ENCODE measurements at places on chromosomes 7 and 10.
A peak's percentile ranks its signal among the peaks of the same experiment; 100 is the strongest.

GRCh38 chr7:455110-455928 is 64.3 kb downstream of the PDGFA start:
- DNase-seq = no peak

DNA sequence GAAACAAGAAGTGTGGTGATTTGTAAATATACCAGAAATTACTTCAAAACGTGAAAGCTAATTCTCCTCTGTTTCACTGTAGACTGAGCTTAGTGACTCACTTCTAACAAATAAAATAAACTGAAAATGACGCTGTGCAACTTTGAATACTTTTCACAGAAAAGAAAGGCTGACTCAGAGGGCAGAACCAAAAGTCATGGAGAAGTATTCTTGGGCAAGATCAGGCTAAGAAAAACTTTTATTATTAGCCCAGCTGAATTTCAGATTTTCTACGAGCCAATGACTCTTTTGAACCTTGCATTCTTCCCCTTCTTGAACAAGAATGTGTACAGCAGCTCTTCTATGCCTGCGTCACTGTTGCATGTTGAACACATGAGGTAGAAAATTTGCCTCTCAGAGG is 527.3 kb upstream of the GHITM start:
- DNase-seq = no peak

- DNase-seq = no peak
Measured at GRCh38 chr10:19865676-19866075, 49.4 kb downstream of the PLXDC2 start.

DNA sequence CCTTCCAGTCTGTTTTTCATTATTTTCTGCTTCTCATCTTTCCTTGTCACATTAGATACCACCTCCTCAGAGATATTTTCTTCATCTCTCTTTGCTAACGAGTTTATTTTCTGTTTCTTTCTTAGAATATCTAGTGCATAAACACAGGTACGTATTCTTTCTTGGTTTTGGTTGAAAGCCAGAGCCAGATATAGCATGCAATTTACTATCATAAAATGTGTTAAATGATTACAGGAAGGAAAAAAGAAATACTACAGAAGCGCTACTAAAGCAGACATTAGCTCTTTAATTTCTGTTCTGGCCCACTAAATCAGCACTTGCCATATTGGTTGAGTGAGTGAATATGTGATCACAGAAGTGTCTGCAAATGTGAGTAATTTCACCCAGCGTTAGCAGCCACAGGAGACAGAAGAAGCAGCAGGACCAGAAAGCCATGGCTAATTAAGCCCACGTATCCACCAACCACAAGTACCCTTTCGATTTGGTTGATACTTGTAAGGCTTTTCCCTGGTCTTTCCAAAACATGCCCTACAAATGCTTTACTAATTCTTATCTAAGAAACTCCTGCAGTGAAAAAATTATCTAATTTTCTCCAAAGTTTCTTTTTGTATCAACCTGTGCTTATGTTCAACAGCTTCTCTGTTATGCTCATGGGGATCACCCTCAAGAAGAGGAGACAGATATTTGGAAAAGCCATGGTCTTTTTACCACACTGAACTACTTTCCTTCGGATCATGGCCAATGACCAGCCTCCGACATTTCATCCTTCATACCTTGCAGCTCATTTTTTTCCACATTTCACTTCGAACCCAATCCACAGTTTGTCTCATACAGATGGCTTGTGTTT is 23.1 kb upstream of the MACC1 start:
- no peak for DNase-seq

GRCh38 chr7:87599336-87599735 is 1.3 kb downstream of the ABCB1 start:
- peak; percentile 38 for DNase-seq

GRCh38 chr10:57952741-57953140 is 315.0 kb downstream of the IPMK start:
- no peak for DNase-seq

DNA sequence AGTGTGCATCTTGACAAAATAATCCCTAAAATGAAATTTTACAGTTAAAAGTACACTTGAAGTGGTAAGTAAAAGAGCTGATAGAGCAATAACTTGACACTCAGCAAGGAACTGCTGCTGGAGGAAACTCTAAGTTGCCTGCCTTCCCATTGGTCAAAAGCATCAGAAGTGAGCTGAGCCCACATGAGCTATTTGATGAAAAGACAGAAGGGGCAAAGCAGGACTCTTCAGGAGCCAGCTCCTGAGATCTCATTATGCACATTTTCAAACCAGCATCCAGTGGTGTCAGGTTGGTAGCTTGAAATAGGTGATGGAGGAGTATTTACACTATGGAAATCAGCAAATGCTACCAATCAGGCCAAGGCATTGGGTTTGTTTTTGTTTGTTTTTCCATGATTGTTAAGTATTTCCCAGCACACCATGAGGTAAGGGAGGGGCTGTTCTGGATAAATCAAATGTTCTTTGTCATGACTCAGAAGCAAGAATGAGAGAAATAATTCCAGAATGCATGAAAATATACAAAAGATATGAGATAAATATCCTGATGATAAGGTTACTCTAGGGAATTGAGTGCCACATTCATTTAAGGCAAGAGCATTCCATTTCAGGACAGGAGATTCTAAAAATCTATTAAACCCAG is 316.6 kb downstream of the SNX13 start:
- no peak for DNase-seq

GRCh38 chr10:129604333-129605032 is 137.4 kb downstream of the MGMT start:
- no peak for DNase-seq

- no peak for DNase-seq
Measured at GRCh38 chr10:86254526-86255174, 111.9 kb downstream of the GRID1 start.

DNA sequence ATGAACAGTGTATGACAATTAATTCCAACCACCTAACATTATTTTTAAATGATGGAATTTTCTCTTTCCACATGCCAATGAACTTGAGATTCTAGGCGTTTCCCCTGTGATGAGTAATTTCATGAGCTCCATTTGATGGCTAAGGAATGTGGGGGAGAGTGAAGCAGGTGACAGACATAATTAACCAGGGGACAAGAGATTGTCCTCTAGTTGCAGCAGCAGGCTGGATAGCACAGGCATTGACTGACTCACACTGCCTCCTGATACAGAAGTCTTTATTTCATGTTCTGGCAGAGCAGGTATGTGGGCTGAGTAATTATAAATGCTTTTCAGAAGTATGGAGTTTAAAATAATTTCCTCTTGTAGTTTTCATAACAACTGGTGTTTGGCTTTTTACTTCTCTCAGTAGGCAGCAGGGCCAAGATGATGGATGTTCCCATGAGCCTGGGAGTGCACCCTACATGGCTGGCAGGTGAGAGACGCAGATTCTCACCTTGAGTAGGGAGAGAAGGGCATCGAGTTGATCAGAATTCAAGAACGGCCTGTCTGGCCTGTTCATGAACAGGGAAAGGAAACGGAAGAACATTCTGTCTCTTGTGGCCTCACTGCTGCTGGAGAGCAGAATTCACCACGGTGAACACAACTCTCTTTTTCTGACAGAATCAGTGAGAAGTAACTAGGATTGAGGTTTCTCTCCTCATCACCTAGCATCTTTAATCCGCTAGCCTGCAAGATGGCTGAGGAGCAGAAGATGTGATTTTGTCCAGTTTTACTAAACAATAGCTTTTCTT is 118.8 kb downstream of the AOAH start:
- no peak for DNase-seq

- no peak for DNase-seq
Measured at GRCh38 chr10:132689721-132690360, 96.1 kb downstream of the NKX6-2 start.

- no peak for DNase-seq
Measured at GRCh38 chr7:29038463-29038862, 80.3 kb upstream of the TRIL start.

DNA sequence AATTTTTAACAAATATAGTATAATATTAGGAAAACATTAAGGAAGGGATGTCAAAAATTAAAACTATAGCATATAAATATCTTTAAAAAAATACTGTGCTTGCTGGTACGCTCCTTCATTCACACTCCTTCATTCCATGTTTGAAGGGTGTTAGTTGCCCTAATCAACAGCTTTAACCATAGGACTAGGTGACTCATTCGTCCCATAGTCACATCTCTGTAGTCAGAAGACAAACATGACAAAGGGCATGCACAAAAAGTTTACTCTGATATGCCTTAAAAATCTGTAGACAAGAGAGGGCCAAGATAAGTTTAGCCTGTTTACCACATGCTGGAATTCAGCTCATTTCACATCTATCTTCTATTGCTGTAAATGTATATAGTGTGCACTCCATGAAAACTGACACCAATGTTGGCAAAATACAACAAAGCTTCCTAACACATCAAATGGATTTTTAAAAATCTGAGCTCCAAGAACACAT is 646 bp downstream of the FAM13C start:
- DNase-seq = no peak

DNA sequence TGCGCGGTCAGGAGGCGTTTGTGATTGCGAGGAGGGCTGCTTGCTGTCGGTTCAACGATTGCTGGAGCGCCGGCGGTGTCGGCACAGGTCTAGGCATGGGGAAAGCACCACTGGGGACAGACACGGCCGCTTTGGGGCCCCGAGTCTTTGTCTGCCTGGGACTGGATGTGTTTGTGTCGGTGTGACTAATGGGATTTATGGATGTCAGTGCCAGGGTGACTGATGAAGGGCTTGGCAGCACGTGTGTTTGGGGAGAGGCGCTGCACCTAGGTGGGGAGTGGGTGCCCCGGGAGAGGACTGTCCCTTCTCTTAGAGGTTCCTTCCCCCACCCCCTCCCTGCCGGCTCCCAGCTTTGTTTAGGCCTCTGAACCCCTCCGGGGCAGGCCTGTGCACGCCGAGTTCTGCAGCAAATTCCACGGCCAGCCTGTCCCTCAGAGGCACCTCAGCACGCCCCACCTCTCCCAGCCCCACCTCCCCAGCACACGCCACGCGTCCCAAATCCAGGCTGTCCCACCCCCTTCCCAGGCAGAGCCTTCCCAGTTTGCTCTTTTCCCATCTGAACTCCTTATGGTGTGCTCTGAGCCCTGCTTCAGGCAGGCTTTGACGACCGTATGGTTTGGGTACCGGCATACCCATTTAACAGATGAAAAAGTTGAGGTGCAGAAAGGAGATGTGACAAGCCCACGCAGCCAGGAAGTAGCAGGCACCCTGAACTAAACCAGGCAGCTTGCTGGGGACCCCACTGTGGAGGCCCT is 6.4 kb upstream of the TNRC18 start:
- no peak for DNase-seq

GRCh38 chr7:80533287-80533686 is 21.4 kb upstream of the GNAT3 start:
- no peak for DNase-seq

- DNase-seq = no peak
Measured at GRCh38 chr10:132220061-132220460, 33.3 kb downstream of the DPYSL4 start.

- no peak for DNase-seq
Measured at GRCh38 chr7:95470452-95470851, 15.3 kb upstream of the ASB4 start.

DNA sequence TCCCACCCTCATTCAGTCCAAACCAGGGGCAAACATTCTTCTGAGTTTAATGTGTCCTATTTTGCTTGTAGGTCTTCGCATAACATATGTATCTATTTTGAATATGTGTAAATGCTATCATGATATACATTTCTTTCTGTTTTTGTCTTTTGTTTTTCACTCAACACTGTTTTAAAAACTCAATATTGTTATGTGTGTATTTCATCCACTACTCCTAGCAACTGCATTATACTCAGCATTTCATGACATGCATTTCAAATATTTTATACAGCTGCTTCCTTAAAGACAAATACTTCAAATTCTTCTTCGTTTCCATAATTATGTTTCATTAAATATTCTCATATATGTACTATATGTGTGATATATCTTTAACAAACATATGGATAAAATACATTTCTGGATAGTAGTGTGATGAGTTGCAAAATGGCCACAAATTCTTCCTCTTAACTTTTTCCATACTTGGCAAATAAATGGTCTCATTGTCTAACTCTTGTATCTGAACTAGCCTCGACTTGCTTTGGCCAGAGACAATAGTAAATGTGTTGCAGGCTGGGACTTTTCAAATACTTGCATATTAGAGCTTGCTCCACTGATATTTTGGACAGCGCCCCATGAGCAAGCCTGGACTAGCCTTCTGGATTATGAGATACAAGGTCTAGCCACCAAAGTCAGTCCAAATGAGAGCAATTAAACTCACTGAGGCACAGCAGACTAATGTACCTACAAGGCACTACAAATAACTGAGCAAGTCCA is 539.7 kb upstream of the KCND2 start:
- no peak for DNase-seq

DNA sequence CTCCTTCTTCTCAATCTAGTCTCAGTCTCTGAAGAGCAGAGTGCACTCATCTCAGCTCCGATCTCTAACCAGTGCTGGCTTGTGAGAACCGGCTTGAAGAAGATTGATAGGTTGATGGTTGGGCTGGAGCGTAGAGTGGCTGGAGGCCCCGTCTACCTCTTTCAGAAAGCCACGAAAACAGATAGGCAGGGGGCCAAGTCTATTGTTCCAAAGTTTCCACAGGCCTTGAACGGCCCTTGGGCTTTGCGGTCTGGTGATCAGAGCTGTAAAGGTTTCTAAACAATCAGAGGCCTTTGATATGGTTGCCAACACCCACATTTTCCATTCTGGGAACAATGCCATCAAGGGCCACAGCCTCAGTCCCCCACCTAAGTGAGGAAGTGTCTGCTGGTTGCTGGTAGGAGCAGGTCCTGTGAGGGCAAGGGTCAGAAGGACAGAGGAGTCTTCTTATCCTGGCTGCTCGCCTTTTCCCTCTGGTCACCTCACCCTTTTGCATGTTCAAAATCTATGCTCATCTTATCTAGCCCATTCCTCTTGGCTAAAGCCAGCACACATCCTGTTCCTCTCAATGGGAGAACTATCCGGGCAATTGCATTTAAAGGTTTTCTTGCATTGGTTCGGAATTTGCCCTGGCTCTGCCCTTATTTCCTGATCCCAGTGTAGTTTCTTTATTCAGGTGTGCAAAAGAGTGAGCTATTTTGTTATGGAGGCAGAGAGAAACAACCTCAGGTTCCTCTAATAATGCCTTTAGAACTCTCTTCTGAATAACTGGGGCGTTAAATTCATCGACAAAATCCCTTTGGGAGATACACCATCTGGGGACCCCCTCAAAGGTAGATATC is 70.3 kb upstream of the KMT2E start:
- DNase-seq = peak; percentile 73

DNA sequence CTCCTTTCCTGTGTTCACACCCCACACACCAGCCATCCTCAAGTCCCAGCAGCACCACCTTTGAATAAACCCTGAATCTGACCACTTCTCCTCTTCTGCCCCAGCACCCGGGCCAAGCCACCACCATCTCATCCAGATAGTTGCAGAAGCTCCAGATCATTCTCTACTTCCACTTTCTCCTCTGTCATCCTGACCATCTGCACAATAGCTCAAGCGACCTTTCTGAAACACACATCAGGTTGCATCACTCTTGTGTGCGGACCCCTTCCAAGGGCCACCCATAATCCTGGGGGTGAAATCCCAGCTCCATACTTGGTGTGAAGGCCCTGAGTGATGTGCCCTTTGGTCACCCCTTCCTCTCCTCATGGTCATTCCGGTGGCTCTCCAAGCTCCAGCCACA is 187.4 kb upstream of the GALNT17 start:
- DNase-seq = no peak

Data from central memory CD4-positive, alpha-beta T cell (primary cell).